Activated naive CD8-positive, alpha-beta T cell treated with anti-CD3 and anti-CD28 coated beads, Interleukin-2, amount 50 U/mL, for 16 hours (primary cell): ENCODE measurements at places on chromosomes 3 and 15.

GRCh38 chr15:89174476-89174875, 46.9 kb downstream of the RLBP1 start:
- DNase-seq = no peak

GRCh38 chr15:70443486-70444273, 319.7 kb downstream of the UACA start:
- DNase-seq = no peak

DNA sequence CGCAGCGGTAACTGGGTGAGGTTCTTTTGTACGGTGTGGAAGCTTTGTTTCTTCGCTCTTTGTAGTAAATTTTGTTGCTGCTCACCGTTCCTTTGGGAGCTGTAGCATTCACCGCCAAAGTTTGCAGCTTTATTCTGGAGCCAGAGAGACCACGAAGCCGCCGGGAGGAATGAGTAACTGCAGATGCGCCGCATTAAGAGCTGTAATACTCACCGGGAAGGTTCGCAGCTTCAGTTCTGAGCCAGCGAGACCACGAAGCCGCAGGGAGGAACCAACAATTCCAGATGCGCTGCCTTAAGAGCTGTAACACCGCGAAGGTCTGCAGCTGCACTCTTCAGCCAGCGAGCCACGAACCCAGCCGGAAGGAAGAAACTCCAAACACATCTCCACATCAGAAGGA, 56.0 kb upstream of the DYNC1LI1 start:
- no peak for DNase-seq

GRCh38 chr15:72968531-72968922, 83.7 kb upstream of the NEO1 start:
- no peak for DNase-seq

DNA sequence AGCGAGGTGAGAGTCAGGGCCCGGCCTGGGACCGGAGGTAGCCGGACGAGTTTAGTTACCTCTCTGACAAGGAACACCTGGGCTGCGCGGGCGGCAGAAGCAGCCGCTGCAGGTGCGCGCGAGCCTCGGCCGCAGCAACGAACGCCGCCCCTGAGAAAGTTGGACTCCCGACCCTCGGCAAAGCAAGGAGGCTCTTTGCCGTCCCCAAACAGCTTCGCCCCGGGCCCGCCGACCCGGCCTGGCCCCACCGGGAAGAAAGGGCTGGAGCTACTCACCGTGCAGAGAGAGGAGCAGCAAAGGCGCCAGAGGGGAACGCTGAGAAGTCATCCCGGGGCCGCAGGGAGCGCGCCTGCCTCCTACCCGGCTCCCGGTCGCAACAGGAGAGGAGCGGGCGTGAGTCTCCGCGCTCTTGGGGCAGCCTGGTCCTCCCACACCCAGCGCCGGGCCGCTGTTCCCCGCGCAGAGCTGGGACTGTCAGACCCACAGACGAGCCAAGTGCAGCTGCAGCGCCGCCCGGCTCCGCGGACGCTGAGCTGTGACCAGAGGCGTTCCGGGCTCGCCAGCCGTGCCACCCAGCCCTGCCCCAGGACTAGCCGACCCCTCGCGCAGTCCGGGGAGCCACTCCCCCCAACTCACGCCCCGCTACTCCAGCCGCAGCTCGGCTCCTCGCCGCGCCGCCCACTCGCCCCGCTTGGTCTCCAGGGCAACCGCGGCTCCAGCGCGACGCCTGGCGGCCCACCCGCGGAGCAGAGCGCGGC, at the start of gene IGSF11:
Gene IGSF11, minus strand, starts transcription at position 591 of the 758 bp plus-strand sequence. Its CDS starts 264 bp downstream, at position 327.
- DNase-seq = peak; percentile 47

DNA sequence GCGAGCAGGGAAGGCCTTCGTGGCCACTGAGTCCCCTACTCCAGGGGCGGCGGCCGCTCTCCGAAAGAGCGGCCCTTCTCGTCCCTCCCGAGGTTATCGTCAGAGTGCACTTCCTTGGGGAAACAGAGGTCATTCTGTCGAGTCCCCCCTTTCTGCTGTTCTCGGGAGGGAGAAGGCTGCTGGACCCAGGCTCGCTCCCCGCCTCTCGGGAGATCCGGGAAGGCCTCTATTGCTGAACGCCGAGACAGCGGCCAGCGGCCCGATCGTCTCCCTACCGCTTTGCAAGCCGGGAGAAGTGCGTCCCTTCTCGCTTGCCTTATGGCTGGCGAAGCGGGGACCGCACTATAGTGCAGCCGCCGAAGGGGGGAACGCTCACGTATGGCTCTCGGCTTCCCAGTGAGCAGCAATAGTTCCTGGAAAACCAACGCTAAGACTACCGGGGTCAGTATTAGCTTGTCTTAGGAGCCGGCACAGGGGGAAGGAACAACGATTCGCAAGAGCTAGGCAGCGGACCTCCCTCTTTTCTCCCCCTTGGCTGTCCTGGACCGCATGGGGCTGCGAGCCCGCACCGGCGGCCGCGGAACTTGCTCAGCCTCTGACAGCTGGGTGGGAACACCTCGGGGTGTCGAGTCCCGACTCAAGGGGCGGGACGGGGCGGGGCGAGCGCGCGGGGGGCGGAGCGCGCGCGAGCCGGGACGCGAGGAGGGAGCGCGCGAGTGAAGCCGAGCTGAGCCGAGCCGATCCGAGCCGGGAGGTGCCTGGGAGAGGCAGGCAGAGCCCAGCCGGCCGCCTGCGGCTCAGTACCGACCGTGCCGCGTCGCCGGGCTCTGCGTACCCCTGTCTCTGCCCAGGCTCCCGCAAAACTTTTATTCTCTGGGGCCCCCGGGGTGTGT, 930 bp upstream of the PPM1L start:
- DNase-seq = peak; percentile 73

DNA sequence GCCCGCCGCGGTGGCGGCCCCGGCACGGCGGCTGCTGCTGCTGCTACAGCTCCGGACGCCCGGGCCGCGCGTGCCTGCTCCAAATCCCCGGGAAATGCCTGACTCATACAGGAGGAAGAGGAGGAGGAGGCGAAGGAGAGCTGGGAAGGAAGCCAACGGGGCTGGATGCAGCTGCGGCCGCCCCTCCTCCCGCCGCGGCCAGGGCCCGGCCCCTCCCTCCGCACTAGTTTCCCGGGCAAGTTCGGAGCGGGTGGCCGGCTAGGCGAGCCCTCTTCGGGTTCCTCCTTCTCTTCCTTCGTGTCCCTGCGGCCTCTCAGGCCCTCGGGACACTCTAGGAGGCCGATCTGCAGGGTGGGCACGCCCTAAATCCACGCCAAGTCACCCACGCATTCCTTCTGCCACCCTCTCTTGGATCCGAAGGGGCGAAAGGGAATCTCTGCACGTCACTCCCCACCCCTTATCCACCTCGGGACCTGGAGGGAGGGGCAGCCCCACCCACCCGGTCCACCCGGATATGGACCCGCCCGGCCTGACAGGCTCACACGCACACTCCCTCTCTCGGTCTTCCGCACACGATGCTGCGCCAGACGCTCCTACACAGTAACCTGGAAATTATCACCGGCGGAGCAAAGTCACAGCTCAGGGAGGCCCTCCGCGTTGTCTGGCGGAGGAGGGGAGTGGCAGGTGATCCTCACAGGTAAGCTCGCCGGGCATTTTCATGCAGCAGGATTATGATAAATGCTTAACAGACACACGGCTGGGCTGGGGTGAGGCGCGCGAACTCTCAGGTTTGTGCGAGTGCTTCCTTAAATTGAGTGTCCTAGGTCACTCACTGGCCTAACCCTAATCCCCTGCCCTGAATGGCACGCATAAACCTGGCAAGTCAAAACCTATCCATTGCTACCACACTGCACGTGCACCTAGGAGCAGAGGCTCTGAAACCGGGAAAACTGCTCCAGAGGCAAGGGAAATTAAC, at the start of the genes OSBPL10 and ZNF860:
Gene OSBPL10, minus strand, starts transcription at position 57 of the 976 bp plus-strand sequence. CDS start 83 bp downstream, outside the sequence.
Gene ZNF860, plus strand, starts transcription at position 545 of the 976 bp plus-strand sequence. CDS start 7,330 bp downstream, outside the sequence.
- DNase-seq = no peak

DNA sequence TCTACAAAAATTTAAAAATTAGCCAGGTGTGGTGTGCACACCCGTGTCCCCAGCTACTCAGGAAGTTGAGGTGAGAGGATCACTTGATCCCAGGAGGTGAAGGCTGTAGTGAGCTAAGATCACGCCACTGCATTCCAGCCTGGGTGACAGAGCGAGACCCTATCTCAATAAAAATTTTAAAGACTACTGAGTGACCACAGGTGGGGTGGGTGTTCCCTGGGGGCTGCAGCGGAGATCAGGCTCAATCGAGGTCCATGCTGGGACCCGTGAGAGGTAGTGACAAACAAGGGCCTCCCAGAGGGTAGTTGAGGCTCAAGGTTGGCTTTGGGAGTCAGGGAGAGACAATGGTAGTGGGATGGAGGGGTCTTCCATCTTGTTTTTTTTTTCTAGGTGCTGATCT, 38.9 kb upstream of the LIMD1 start:
- DNase-seq = no peak

GRCh38 chr3:145889730-145890129, 271.3 kb downstream of the PLOD2 start:
- no peak for DNase-seq

- DNase-seq = no peak
These were observed 1.6 kb upstream of the UBA3 start for GRCh38 chr3:69081583-69082262.

GRCh38 chr3:110793611-110794010, 278.0 kb upstream of the NECTIN3 start:
- no peak for DNase-seq

DNA sequence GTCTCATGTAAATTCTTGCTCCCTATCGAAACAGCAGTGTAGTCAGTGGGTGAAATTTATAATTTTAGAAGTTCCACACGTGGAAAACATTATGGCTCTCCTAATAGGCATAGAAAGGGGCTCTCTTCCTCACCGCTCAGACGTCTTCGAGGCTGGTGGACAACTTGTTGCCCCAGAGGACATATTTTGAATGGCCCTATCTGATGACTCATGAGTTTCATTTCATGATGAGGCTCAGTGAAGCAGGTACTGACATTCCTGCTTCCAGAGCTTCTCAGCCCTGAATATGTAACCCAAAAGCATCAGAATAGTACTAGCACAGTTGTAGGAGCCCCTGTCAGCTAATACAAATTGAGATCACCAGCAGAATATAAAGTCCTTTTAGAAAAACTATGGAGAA, 117.9 kb downstream of the HERC1 start:
- DNase-seq = no peak

GRCh38 chr15:76799760-76800159, 105.4 kb downstream of the SCAPER start:
- DNase-seq = no peak

DNA sequence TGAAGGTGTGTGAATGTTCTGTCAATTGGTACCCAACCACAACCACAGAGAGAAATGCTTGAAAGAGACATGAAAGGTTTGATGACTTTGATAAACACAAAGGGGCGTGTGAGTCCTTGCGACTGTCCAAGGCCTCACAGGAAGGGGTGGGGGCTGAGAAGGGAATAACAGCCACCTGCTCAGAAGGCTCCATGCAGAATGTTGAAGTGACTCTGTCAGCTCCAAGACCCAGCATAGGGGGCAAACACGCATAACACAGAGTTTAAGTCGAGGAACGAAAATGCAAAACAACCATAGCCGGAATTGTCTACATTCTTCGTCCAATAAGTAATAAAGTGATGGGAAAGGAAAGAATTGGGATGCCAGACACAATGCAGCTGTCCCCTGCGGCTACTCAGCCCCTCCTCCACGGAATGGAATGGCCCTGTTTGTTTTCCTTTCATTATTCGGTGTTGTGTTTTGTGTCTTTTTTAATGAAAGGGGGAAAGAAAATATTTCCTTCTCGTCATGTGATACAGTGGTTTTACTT, 19.9 kb downstream of the TMEM212 start:
- no peak for DNase-seq

DNA sequence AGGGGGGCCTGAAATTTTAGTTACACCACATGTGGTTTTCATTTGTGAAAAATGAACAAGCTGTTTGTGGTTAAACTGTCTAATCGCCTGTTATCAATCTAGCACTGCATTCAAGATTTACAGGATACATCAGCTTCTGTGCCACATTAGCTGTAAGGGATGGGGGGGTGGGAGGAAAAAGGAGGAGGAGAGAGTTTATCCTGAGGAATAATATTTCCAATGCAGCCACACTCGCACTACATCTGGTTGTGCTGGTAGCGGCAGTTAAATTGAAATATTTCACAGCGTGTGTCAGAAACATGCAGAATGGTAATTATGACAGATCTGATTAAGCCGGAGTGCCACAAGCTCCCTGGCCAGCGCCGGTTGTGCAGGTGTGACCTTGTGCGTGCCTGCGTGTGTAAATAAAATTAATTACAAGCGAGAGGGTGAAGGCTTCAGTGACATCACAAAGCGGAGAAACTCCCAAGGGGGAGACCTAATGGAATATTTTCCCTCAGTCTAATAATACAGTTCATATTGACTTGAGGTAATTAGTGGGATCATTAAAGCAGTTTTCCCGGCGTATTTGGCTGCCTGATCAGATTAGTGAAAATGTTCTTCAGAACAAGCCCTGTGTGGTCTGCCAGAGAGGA, 55.5 kb downstream of the SATB1 start:
- DNase-seq = no peak

DNA sequence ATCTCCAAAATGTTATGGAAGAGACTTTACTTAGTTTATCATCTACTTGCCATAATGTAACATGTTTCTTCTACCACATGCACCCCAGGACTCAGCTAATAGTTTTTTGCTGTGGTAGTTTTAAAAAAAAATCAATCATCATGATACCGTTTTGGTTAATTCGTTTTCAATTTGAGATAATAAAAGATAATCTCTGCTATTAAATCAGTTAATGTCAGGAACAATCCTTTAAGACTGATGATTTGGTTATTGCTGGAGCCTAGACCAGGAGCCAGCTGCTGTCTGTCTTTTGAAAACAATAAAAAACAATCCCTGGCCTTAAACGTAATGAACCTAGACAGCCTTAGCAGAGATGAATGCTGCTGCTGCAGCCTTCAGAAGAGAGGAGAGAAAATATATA, 403.7 kb downstream of the OXSM start:
- no peak for DNase-seq

- DNase-seq = no peak
These were observed 156.8 kb downstream of the WNT5A start for GRCh38 chr3:55330355-55330754.

DNA sequence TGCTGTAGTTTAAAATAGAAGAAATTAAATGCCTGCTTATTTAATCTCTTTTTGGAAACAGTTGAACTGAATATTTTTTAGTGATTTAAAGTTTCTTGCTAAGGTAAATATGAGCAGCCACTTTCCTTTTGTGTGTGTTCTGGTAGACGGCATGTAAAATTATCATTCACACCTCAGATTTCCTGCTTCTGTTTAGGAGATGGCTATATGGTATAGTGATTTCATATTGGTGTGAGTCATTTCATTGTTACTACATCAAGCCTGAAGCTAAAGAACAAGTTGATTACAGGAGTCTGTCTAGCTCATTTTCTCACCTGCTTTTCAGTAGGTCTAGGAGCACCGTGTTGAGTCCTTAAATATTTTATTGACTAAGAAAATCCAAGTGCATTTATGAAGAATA, 2.2 kb downstream of the LRCH3 start:
- no peak for DNase-seq

- no peak for DNase-seq
These were observed 93.0 kb downstream of the CPN2 start for GRCh38 chr3:194257916-194258668.

GRCh38 chr3:52177701-52178042, 20.3 kb upstream of the ALAS1 start:
- no peak for DNase-seq

DNA sequence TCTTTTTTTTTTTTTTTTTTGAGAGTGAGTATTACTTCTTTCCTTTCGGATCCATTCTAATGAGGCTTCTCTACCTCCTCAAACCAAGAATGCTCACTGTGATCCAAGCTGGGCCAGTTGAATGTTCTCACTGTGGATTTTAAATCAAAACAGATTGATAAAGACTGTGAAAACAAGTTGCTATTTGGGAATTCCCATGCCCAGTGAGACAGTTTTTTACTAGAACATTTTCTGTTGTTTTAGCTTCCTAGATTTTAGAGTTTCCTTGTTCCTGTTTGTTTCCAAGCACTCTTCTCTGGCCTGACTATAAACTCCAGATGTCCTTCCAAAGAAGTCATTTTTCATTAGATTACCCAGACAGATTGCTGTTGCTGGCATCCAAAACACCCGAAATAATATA, 60.1 kb upstream of the GALNT15 start:
- DNase-seq = no peak
